ENCODE measurements at places on chromosomes 3 and 15.

- no peak for DNase-seq
Observed at GRCh38 chr3:66397745-66398144, 103.1 kb downstream of the LRIG1 start.

- no peak for DNase-seq
Observed at GRCh38 chr15:76936671-76937070, 5.1 kb downstream of the RCN2 start.

DNA sequence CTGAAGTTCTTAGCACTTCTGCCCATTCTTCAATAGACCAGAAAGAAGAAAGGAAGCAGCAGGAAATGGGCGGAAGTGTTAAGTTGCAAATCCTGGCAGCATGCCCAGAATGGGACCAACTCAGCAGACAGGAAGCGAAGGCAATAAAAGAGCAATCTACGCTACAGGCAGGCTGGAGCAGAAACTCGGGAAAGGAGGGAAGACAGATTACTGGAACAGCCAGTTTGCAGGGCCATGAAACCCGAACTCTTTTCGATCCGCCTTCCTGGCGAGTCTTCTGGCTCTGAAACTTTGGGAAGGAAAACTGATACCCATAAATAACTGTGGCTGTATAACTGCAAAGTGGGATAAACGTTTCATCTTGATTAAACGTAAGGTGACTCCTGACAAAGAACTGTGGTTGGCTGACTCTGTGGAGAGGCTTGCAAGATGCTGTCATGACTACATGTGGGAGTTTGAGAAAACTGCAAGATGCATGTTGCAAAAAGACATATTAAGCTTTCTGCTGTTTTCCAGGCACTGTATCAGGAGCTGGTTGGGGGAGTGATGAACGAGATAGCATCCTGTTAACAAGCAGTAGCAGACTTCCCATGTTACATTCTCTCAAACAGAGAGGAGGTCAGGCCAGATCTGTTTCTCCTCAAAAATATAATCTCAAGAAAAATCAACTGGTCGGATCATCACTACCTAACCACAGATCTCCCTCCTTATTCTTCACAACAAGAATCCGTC is 67.8 kb downstream of the FMN1 start:
- peak; percentile 67 for DNase-seq

DNA sequence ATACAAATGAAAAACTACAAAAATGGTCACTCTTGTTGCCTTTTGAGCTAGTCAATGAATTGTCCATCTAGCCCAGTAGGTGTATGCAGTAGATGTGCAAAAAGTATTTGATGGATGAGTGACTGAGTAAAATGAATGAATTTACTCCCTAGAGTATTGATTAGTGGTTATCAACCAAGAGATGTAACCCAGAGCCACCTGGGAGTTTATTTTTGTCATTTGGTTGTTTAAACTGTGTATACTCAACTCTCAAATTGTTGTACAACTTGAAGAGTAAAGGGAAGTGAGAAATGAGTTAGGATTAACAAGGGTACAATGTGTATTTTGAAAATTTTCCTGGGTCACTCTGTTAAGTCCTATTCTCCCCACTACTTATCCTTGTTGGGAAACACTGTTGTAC is 124.1 kb upstream of the TMCO5A start:
- no peak for DNase-seq

Data from CD4-positive, alpha-beta T cell treated with Interleukin-17A for 1 hour (primary cell).